D721Med (cell line): ENCODE measurements at places on chromosomes 3 and 15.

- DNase-seq = no peak
Measured at GRCh38 chr15:35023804-35024203, 35.7 kb upstream of the ZNF770 start.

DNA sequence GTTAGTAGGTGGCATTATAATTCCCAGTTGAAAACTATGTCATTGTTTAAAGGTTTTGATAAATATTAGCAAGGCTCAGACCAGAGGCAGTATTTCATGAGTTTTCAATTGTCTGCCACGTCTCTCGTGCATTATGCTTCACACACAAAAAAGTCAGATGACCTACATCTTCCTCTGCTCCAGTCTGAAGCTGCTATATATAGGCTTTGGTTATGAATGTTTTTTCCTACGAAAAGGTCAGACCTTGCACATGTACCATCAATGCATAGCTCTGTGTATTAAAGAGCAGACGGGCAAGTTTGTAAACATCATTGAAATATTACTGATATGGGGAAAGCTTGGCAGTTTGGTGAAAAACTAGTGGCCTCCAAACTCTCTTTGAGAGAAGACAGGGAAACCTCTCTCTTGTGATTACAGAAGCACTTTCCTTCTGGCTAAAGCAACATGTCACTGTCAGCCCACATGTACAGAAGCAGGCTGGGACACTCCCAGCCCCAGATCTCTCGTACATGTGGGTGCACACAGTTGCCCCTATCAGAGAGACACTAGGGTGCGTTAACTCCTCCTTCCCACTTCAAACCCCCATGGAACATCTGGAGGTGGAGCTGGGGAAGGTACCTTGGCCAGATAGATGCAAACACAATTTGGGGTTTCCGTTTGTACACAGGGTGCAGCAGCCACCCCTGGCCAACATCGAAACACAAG is 184.0 kb upstream of the BCL6 start:
- no peak for DNase-seq

GRCh38 chr3:134029734-134030378 is at the start of gene SLCO2A1:
Gene SLCO2A1, minus strand, starts transcription at chr3:134029925. Its CDS starts 123 bp downstream, at chr3:134029802.
- peak; percentile 29 for DNase-seq

- DNase-seq = peak; percentile 24
Measured at GRCh38 chr3:150744041-150744918, 18.7 kb downstream of the SIAH2 start.

DNA sequence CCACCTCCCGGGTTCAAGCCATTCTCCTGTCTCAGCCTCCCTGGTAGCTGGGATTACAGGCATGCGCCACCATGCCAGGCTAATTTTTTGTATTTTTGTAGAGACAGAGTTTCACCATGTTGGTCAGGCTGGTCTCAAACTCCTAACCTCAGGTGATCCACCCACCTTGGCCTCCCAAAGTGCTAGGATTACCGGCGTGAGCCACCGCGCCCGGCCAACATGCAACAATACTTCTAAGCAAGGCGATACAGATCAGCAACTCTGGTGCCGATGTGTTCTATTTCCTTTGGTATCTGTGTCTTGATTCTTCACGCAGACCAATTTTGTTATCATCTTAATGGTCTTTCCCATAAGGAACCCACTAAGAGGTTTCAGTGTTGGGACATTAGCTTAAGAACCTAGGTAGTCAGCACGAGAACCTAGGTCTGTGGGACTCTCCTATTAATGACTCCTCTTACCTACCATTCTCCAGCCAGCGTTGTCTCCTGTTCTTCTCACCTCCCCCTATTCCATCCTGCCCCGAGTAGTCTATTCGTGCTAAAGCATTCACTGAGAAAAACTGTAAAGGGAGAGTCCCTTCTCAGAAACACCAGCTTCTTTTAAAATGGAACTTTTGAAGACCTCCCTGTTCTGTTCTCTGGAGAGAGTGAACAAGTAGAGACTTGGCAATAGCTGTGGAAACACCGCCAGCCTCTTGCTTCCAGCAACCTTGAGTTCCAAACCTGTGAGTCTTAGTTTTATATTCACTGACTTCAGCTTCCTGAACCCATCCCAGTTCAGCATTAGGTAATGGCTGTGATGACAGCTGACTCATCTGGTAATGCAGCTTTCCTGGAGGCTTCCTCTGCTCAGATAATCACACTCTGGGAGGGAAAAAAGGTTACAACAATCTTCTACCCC is 61.2 kb downstream of the TSC22D2 start:
- DNase-seq = no peak

DNA sequence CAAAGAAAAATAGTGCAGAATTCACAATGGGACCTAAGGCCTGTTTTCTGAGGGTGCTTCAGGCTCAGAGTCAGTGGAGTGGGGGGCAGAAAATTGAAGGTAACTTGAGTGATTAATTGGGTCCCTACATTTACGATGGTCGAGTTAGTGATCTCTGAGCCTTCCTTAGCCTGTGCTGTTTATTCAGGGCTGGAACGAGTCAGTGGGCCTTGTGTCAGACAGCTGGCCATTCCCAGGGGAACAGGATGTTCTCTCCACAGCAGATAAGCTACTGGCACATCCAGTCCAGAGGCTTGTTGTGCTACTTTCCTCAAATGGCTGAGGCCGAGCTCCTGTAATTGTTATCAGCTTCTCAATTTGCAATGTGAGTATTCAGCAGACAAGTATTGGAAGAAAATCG is 29.2 kb upstream of the CNTN3 start:
- no peak for DNase-seq

DNA sequence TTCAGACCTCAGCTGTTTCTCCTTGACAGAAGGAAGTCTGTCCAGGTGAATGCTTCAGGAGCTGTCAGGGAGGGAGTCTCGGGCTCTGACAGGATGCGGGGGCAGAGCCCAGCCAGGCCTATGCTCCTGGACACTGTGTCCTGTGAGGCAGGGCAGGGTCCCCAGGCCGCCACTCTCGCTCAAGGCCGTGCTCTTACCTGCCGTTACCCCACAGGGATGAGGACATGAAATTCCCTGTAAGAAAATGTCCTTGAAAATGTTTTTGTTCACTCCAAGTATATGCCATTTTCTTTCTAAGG is 63.9 kb downstream of the BOC start:
- no peak for DNase-seq

DNA sequence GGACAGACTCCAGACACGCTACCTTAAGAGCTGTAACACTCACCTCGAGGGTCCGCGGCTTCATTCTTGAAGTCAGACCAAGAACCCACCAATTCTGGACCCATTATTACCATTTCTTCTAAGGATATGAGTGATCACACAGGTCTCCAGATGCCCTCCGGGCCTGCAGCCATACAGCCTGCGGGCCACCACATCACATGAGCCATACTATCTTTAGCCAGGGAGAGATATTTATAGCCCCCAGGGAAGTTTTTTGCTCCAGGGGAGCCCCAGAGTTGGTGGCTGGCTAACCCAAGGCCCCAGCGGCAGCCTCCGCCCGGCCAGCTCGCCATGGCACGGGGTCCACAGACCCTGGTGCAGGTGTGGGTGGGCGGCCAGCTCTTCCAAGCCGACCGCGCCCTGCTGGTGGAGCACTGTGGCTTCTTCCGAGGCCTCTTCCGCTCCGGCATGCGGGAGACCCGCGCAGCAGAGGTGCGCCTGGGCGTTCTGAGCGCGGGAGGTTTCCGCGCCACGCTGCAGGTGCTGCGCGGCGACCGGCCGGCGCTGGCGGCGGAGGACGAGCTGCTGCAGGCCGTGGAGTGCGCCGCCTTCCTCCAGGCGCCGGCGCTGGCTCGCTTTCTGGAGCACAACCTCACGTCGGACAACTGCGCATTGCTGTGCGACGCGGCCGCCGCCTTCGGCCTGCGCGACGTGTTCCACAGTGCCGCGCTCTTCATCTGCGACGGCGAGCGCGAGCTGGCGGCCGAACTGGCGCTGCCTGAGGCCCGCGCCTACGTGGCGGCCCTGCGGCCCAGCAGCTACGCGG is at the start of gene KBTBD13:
Gene KBTBD13, plus strand, starts transcription at position 261 of the 805 bp plus-strand sequence. Its CDS starts 70 bp downstream, at position 331.
- no peak for DNase-seq

DNA sequence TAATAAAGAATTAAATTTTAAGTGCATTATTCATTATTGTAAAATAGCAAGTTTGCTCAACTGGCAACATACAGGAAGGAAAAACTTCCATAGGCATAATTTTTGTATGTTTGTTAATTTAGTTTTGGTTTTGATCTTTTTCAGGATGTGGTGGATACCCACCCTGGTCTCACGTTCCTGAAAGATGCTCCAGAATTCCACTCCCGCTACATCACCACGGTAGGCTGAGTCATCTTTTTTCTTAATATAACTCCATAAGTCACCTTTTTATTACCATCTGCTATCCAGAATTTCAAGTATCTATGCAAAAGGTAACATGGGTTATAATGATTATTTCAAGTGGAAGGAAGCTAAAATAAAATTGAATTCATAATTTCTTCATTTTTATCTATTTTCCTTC is 104.8 kb downstream of the PPP2R3A start:
- no peak for DNase-seq
